ENCODE measurements at places on chromosomes 6 and 20.

DNA sequence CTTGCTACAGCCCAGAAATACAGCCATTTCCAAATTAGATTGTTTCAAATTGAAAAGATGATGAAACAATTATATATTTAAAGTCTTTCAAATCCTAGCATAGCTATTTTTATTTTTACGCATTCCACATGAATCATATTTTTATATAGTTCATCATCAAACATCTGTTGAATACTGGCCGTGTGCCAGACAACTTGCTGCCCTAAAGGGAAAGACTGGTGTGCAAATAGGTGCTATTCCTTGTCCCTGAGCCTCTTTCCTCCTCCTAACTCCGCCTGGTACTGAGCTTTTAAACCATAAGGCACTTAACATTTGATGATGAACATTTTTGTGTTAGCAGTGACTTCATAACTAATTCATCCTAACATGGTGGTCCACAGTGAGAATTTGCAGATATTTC is 18.7 kb upstream of the PLCG1 start:
- no peak for DNase-seq

DNA sequence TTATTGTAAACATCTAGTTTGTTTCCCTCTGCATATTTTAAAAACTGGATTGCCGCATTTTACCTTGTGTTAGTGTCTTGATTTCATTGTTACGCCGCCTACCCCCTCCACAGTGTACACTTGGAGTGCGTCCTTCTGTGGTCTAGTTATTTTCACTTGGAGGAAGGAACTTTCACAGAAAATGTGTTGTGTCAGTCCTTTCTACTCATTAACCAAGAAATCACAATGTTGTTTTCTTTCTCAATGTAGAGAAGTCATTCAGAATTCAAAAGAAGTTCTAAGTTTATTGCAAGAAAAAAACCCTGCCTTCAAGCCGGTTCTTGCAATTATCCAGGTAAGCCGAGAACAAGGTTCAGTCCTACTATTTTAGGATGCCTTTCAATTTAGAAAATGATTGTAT is 10.3 kb downstream of the MTHFD1L start:
- no peak for DNase-seq

DNA sequence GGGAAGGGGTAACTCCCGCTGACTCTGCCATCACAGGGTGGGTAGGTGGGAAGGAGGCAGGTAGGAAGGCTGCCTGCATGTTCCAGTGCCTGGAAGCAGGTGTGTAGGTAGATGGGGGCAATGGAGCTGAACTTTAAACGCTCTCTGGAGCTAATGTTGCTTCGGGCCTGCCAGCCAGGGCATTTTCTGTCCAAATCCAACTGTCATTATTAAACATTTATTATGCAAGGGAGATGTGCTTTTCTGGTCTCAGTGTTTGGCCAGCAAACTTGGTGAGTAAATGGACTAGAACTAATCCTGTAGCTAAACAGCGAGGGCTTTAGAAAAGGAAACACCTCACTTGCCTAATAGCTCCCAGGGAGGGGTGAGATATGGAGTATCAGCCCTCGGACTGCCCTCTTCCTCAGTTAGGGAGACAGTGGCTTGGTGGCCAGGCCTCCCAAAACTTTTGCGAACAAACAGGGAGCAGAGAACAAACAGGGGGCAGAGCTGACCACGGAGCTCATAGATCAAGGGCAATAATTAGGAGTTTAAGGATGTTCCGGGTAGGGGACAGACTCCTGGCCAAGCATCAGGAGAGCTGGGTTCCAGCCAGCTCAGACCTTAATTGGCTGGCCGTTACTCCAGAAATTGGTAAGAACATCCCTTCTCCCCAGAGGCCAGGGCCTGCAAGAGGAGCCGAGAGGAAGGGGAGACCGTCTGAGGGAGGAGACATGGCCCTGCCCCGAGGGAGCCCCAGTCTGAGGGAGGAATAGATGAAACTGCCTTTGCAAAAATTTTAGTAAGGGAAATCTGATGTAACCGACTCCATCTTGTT is 131.1 kb downstream of the VEGFA start:
- no peak for DNase-seq

DNA sequence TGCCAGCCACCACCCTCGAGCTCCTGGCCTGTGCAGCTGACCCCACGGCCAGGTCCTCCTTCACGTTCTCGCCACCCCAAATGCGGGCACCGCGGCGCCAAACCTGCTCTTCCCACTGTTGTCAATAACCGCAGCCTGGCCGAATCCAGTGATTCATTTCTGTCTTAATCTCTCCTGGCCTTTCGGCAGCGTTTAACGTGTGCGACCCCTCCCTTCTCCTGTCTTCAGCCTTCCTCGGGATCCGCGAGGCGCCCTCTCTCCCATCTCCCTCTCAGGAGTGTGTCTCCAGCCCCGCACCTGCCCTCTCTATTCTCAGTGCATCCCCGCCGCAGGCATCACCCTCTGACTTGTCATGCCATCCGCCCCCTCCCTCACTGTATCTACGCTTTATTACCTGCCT is 91.4 kb downstream of the THBS2 start:
- no peak for DNase-seq

GRCh38 chr6:125357515-125358256 is 55.9 kb upstream of the HDDC2 start:
- peak; percentile 16 for DNase-seq

DNA sequence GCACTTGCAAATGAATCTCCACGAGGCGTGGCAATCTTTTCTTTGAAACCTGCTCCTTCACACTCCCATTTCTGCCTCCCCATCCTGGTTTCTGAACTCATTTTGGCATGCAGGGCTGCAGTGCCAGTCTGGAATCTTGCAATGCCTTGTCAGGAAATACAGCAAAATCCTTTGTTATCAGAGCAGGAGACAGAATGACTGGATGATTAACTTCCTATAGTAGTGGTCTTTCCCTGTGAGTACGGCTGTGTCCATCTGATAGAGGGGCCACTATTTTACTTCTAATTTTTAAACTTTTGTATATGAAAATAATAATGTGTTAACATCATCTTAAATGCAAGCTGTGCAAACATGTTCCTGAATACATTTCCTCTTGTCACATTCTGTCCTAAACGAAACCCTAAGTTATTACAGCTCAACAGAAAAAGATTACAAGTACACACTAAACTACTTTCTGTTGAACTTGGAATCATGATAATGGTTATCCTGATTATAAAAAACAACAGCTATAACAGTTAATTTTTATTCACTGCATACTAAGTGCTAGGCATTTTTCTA is 140.2 kb downstream of the KIF13A start:
- DNase-seq = no peak

DNA sequence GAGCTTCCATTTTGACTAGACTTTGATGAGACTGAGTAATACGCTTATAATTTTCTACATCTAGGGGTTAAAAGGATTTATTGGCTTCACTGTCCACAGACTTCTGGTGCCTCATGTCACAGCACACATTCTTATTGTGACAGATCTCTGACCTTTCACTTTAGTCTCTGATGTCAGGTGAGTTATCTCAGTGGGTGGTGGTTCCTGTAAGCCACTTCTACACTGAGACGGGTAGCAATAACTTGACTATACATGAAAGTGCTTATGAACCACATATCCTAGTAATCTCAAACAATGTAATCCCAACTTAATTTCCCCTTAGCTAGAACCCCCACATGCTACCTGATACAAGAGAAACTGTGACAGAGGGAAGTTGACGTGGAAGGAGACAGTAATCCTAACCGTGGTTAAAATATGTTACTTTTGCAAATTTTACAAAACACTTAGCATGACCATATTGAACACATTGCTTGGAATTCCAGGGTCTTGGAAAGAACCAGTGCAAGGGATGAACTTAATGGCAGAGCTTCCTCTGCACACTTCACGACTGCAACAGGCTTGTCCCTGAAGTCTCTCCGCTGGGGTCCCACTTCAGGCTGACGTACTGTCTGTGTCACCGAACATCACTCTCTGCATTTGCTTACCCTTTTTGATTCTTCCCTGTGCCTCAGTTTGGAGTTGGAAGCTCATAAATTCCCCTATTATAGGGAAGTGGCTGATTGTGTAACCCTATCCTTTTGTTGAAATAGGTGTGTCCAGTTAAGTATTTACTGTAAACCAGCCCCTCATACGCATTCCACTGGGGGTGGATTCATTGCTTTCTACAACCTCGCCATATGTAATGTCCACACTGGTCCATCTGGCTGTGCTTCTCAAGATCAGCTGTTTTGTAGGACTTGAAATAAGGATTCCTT is 6.4 kb upstream of the TRIM40 start:
- no peak for DNase-seq

DNA sequence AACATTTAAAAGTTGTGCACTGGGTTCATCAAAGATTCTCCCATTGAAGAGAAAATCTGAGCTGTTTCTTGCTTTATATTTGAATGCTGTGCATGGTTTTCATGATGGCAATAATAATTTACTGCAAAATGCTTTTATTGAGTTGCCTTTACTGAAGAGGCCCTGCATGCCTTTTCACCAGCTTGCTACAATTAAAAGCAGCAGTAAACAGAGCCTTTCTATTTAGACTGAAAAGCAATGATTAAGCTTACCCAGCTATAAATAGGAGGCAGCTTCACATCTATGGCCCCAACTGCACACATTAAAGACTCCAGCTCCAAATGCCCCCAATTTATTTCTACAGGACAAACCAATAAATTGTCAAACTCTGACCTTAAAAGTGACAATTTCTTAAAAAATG is 70.3 kb downstream of the ANKEF1 start:
- no peak for DNase-seq

- no peak for DNase-seq
Measured at GRCh38 chr6:156582509-156582992, 194.6 kb upstream of the ARID1B start.

DNA sequence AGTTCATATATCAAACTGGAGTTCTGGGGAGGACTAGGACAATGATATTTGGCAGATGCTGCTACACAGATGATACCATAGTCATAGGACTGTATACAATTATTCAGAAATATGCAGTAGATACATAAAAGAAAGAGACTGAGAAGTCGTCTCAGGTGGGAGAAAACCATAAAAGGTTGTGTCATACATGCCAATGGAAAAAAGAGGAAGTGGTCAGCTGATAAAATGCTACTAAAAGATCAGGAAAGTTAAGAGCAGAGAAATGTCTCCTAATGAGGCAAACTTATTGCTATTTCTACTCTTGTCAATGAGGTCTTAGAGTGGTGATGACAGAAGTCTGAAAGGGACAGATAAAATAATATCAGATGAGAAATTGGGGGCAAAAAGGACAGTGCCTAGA is 407.6 kb downstream of the COL12A1 start:
- DNase-seq = no peak

DNA sequence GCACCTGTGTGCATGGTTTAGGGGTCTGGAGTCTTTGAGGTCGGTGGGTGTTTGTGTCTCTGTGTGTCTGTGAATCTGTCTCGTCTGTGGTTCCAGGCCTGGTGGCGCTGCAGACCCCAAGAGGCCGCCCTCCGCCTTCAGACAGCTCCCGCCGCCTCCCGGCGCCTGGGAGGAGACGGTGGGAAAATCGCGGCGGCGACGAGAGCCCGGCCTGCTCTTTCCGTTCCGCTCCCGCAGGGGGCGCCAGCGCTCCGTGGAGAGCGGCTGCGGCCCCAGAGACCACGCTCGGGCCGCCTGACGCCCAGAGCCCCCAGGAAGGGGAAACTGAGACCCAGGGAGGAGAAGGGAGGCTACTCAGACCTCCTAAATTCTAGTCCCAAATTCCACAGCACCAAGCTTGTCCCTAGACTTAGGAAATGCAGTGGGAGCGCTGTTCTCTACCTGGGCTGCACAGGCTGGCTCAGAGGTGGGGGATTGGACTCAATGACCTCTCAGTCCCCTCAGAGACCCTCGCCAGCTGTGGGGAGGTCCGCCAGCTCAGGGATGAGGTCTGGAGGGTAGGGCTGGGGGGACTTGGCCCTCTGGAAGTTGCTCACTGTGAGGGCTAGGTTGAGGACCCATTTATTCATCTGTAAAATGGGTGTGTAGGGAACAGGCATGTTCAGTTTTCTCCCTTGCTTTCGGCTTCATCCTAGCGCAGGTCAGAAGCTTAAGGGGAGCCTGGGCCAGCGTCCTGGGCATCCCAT is 36.9 kb upstream of the BLCAP start:
- peak; percentile 39 for DNase-seq

- no peak for DNase-seq
Measured at GRCh38 chr20:2742431-2742830, 49.9 kb downstream of the EBF4 start.
